CD14-positive monocyte (primary cell): ENCODE measurements at places on chromosomes 5 and 9. TPM values are rescaled to one million over a fixed set of nuclear protein-coding genes. Genes with fewer than 3 reads are reported as not detected.

The PCDHA1 gene
- polyA plus RNA-seq: not detected

The GSN gene
- polyA plus RNA-seq: 187 TPM

The BTNL9 gene
- not detected in 2 replicates for polyA plus RNA-seq

The PCDHGA7 gene
- polyA plus RNA-seq: not detected

The FOXD4L6 gene
- polyA plus RNA-seq: not detected

The CDC20B gene
- not detected in 2 replicates for polyA plus RNA-seq

The KIF24 gene
- 0.13 and 0.14 TPM in 2 replicates for polyA plus RNA-seq

The SLC45A2 gene
- polyA plus RNA-seq: not detected in 2 replicates

The QRFP gene
- 0.60 and 0.64 TPM in 2 replicates for polyA plus RNA-seq

The RNF208 gene
- polyA plus RNA-seq: not detected

The ZNF462 gene
- polyA plus RNA-seq: not detected in 2 replicates

The C5orf52 gene
- not detected in 2 replicates for polyA plus RNA-seq

The AK3 gene
- polyA plus RNA-seq: 13.8 TPM

The COL23A1 gene
- not detected for polyA plus RNA-seq

The NR6A1 gene
- polyA plus RNA-seq: 0.15 TPM

The PSAT1 gene
- polyA plus RNA-seq: 0.05 TPM in 1 of 2 replicates, not detected in the other

The ADAMTSL2 gene
- 0.08 and 0.09 TPM in 2 replicates for polyA plus RNA-seq

The FOXD1 gene
- polyA plus RNA-seq: 0.04 TPM in 2 replicates

The ADAMTS2 gene
- not detected for polyA plus RNA-seq

The SPINK6 gene
- not detected for polyA plus RNA-seq

The AHRR gene
- 0.06 and 0.15 TPM in 2 replicates for polyA plus RNA-seq

The PCDHGA11 gene
- not detected for polyA plus RNA-seq

The NPDC1 gene
- 2.7 TPM in 2 replicates for polyA plus RNA-seq

The WDR38 gene
- not detected for polyA plus RNA-seq
